Epithelial cell of proximal tubule (primary cell): ENCODE measurements at places on chromosomes 11 and 22. TPM values are rescaled to one million over a fixed set of nuclear protein-coding genes. Genes with fewer than 3 reads are reported as not detected.

ART1 gene
- total RNA-seq = not detected in 2 replicates

F2 gene
- 0.17 TPM in 1 of 2 replicates, not detected in the other for total RNA-seq

IFITM10 gene
- total RNA-seq = not detected in 2 replicates

P2RX6 gene
- total RNA-seq = not detected in 2 replicates

OR52I1 gene
- not detected in 2 replicates for total RNA-seq

DNA sequence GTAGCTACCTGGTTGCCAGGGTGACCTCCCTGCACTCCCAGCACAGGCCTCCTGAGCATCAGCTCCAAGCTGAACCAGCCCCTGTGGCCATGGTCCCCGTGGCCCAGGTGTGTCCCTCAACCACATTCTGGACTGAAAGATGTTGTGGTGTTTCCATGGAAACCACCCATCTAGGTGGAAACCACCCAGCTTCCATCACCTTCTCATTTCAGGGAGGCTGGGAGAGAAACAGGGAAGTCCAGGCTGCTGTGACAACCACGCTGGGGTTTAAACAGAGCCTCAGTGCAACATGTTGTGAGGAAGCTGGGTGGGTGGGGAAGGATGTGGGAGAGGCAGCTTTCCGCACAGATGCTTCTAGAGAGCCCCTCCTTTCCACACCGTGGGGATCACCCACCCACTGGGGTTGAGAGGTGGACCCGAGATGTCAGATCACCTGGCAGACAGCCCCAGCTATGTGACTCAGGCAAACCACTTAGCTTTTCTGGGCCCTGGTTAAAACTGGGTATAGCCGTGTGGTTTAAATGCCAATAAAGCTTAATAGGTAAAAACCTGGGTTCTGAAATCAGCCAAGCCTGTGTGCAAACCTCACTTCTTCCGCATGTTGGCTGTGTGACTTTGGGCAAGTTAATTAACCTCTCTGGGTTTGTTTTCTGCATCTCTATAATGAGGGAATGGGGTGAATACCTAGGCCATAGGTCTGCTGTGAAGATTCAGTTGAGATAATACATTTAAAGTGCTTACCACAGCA is 46.4 kb downstream of the CD82 start:
- no peak for DNase-seq

DNA sequence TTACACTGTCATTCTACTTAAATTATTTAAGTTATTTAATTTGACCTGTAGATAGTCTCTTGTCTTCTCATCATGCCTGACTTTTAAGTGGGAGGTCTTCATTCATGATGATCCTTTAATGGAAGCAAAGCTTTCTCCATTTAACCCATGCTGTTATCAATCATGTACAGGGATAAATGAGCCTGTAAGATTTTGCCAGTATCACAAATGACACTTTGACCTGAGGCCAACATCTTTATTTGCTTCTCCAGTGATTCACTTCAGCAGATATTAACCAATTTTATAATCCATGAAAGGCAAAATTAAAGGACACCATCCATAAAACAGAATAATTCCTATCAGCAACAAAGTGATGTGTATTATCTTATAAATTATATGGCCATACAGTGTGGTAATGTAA is 7.7 kb downstream of the CCDC73 start:
- no peak for DNase-seq

- no peak for DNase-seq
These were observed 17.1 kb upstream of the IFITM3 start for GRCh38 chr11:337711-338110.

GRCh38 chr11:119300198-119300964 is 16.5 kb downstream of the MCAM start:
- no peak for DNase-seq

DNA sequence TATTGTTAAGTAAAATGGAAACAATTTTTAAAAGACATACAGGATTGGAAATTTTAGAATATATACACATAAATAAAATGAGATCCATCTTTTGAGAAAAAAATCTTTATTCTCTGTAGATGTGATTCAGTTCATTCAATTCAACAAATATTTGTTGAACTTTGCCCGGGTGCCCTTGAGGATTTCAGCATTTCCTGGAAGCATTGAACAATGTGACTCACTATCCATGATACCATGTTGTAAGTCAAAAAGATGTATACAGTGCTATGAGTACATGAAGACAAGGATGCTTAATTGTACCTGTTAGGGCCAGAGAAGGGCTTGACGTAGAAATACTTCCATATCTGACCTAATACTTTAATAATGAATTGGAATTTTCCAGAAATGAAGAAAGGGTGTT is 353.7 kb downstream of the METTL15 start:
- no peak for DNase-seq

- no peak for DNase-seq
These were observed 49.7 kb upstream of the EIF3D start for GRCh38 chr22:36578619-36579018.

GRCh38 chr11:114169821-114170220 is 110.3 kb downstream of the ZBTB16 start:
- no peak for DNase-seq

GRCh38 chr22:36790648-36791047 is 14.7 kb upstream of the IFT27 start:
- no peak for DNase-seq

GRCh38 chr11:131219646-131220045 is 150.8 kb upstream of the NTM start:
- DNase-seq = no peak
